ENCODE measurements at places on chromosomes 5 and 9.

GRCh38 chr5:11898-12297, 80.1 kb upstream of the PLEKHG4B start:
- DNase-seq = no peak

GRCh38 chr9:135986605-135987004, 25.4 kb upstream of the UBAC1 start:
- no peak for DNase-seq

GRCh38 chr9:3251309-3251708, 274.5 kb downstream of the RFX3 start:
- DNase-seq = no peak

DNA sequence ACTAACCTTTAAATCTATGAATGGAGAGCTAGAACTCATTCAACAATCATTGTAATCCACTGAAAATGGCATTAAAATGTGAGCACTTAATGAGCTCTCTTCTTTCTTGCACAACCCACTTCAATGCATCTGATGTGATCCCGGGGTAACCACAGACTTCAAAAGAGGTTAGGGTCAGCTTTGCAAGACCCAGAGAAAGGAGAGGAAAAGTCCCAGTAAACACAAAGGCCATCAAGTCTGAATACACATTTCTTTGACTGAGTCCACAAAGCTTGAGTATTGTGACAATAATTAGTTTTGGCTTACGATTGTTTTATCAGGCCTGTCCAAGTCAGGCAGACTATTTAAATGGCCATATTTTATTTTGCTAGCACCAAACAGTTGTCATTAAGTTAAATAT, 148.8 kb upstream of the ZNF608 start:
- DNase-seq = no peak

DNA sequence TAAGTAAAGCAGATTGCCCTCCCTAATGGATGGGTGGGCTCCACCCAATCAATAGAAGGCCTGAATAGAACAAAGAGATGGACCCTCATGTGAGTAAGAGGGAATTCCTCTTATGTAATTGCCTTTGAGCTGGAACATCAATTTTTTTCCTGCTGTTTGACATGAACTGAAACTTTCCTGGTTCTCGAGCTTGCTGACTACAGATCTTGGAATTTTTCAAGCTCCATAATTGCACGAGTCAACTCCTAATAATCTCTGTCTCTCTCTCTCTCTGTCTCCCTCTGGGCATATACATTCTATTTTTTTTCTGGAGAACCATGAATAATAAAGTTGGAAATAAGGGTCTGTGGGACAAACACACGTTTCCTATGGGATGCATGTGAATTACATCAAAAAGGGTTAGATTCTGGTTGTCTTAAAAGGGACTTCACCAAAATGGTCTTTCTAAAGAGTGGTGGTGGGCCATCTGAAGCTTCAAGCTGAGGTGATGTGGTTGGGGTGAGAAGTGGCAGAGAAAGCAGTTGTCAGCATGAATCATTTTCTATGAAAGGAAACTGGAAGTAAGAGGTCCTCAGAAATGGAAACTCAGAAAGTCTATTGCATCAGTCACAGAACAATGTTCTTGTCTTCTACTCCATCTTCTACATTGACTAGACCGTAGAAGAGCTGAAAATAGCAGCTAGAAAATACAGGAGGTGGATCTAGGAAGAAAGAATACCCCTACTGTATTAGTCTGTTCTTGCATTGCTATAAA, 47.0 kb upstream of the HOMER1 start:
- DNase-seq = no peak

DNA sequence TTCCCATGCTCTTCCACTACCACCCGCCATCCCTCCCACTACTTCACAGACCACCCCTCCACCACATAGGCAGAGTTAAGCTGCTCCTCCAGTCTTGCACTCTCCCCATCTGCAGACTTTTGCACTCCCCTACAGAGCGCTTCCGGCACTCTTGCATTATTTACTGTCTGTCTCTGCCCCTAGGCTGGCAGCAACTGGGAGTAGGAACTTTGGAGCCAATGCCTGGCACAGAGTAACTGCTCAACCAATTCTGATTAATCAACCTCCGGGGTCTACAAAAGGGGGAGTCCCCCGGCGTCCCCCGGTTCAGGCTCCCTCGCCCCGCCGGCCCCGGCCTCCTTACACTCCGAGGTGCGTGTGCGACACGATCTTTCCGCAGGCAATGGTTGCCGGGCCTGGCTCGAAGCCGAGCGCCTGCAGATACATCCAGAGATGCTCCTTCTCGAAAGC, 498 bp downstream of the HAUS6 start:
- DNase-seq = peak; percentile 14

DNA sequence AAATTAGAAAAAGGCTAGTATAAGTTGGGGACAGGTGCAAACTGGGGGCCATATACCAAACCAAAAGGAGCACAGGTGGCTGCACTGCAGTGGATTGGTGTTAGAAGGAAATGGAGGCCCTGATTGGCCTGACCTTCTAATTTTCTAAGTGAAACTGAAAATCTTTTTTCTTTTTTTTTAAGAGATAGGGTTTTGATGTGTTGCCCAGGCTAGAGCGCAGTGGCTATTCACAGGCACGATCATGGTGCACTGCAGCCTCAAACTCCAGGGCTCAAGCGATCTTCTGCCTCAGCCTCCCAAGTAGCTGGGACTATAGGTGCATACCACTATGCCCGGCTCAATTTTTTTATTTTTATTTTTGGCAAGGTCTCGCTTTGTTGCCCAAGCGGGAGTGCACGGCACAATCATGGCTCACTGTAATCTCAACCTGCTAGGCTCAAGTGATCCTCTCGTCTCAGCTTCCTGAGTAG, 9.8 kb upstream of the CCDC69 start:
- DNase-seq = no peak

- no peak for DNase-seq
These were observed 1048.4 kb downstream of the MAT2B start for GRCh38 chr5:164553851-164554250.

GRCh38 chr5:176677209-176677939, 30.1 kb downstream of the TSPAN17 start:
- no peak for DNase-seq

DNA sequence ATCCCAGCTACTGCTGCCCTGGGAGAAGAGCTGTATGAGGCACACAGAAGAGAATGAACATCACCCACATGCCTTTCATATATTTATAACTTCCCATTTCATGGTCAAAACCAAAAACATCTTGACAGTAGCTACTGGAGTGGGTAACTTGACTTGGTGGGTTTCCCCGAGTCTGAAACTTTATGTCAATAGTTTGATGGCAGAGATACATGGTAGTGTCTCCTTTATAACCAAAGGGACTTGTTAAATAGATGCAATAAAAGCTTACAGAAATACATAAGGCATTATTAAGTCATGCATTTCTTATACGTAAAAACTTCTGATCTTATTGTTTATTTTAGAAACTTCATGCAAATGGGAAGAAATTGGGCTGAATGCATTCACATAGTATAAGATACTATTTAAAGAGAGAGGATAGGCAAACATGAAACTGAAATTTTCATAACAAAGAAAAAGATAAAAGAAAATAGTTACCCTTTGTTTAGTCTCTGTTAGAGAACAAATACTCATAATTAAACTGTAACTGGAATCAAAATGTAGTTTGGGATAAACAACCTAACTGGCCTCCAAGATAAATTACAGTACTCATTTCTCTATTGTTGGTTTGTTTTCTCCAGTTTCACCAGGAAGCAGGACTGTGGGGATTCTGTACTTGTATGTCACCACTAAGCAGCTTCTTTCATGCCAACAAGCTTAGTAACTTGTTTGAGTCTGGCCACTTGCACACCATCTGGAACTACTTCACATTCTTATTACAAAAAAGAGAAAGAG, 459.3 kb upstream of the MEF2C start:
- DNase-seq = no peak

GRCh38 chr9:33510262-33511183, 13.5 kb upstream of the ANKRD18B start:
- peak; percentile 24 for DNase-seq

DNA sequence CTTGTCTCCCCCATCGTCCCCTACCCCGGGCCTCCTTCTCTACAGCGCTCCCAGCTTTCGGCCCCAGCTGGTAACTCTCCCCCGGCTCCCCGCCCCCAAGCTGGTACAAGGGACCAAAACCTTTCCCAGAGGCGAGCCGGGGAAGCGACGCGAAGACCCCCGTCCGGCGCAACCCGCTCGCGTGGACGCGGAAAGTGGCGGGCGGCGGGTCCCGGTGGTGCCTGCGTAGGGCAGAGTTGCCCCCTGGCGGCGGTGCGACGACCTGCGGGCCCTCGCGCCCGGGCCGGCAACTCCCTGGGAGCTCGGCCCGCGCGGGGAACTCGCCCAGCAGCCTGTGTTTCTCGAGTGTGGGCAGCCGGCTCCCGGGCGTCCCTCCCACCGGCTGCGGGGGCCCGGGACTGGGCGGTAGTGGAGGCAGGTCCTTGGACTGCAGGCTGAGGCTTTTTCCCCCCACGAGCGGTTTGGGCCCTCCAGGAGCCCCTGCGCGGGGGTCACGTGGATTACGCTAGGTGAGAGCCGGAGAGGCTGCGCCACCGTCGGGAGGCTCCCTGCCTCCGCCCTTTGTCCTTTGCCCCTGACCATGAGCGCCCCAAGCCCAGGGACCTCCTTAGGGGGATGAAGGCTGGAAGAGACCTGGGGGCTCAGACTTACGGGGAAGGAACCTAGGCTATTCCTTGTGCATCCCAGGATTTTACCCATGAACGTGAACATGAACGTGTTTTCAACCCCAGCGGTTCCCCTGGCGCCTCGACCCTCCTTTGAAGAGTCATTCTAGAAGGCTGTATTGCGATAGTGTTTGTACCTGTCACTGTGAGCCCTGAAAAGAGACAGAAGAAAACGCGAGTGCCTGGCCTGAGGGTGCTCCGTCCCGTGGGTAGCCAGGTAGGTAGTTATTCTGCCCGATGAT, 2.9 kb upstream of the FOXD1 start:
- peak; percentile 70 for DNase-seq

- DNase-seq = no peak
These were observed 402.1 kb downstream of the DIRAS2 start for GRCh38 chr9:90240541-90240940.

DNA sequence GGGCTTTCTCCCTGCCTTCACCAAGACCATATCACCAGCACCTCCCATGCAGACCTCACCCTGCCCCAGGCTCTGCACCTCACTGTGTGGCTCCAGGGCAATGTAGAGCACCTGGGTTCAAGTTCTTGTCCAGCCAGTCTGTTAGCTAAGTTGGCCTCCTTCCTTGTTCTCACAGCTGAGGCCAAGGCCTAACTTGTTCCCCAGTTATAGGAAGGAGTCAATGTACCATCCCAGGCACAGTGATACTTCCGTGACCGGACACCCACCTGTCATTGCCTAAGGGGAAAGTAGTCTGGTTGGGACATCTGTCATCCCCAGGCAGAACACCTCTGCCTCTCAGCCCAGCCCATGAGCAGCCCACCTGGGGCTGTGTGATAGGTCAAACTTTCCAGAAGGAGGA, 14.4 kb upstream of the ARAP3 start:
- no peak for DNase-seq

GRCh38 chr9:18857769-18858168, 175.2 kb downstream of the SAXO1 start:
- DNase-seq = no peak

- no peak for DNase-seq
These were observed 78.4 kb upstream of the NR3C1 start for GRCh38 chr5:143481697-143482531.

- no peak for DNase-seq
These were observed 30.4 kb upstream of the SLIT3 start for GRCh38 chr5:169331292-169331852.

- DNase-seq = no peak
These were observed 20.5 kb upstream of the B4GALT1 start for GRCh38 chr9:33187519-33188218.

- no peak for DNase-seq
These were observed 74.8 kb upstream of the RXRA start for GRCh38 chr9:134251296-134252069.

DNA sequence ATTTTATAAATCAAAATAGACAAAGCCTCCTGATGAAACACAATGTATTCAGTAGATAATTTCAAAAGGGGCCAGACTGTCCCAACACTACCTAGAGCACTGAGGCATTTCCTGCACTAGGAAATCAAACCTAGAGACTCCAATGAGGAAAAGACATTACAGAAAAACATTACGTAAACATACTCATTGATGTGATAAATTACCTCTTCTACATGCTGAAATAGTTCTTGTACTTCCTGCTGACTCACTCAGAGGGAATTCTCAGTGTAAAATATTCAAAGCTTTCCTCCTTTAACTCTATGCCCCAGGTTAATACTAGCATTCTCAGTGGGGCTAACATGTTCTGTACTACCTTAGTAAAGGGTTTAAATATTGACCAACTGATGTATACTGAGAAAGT, 178.0 kb downstream of the ESM1 start:
- DNase-seq = no peak

GRCh38 chr9:23412458-23412857, 413.6 kb downstream of the ELAVL2 start:
- no peak for DNase-seq

DNA sequence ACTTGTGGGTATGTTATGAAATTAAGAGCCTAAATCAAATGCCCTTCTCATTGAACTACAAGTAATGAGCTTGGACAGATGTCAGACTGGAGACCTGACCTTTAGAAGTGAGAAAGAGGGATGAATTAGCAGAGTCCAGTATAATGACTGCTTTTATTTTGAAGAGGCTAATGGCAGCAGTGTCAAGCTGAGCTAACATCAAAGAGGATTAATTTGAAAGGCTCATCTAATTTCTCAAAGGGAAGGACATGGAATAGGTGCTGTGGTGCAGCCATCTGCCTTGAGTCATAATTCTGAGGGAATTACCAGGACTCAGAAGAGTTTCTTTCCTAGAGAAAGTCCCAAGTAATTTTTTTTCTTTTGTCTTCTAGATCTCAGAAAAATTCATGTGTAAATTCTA, 57.6 kb downstream of the FAM81B start:
- DNase-seq = no peak

DNA sequence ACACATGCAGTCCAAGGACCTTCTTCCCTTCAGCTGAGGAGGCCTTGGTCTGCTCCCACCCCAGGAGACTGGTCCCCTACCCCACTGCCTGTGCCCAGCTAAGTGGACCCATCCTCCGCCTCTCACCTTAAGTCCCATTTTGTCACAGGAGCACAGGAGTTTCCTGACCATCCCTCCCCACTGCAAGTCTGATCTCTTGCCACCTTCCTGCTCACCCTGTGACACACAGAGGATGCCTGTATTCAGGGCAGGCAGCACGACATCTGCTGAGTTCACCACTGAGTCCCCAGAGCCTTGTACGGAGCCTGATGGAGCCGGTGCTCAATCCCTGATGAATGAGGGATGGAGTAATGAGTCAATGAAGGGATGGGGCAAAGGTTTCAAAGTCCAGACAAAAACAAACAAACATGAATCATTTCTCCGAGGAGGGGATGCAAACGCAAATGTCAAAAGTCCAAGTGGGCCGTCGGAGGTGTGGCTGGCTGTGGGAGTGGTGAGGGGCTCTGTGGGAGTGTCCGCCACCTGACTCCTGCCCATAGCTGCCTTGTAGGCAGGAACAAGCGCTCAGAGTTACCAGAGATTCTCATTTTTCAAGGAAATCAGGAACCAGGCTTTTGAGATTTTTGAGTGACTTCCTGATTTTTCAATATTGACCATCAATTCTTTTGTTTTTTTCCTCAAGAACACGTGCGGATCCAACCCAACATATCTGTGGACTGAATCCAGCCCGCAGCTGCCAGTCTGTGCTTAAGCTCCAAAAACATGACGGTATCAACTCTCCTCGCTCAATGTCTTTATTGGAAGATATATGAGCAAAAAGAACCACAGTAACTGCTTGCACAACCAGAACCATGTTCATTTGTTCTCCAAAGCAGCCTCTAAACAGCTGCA, 4.4 kb downstream of the RAPGEF1 start:
- DNase-seq = no peak

GRCh38 chr5:36374266-36374862, 72.7 kb upstream of the RANBP3L start:
- no peak for DNase-seq

- no peak for DNase-seq
These were observed 37.7 kb upstream of the CSNK1G3 start for GRCh38 chr5:123474228-123474627.
